ENCODE measurements at places on chromosomes 7 and 10.

GRCh38 chr7:89826121-89826520 lies 328.1 kb upstream of the STEAP1 start:
- no peak for DNase-seq

- DNase-seq: no peak
Observed at GRCh38 chr10:1119501-1119900, 63.3 kb downstream of the WDR37 start.

- DNase-seq: no peak
Observed at GRCh38 chr10:104582602-104582951, 58.5 kb upstream of the SORCS3 start.

DNA sequence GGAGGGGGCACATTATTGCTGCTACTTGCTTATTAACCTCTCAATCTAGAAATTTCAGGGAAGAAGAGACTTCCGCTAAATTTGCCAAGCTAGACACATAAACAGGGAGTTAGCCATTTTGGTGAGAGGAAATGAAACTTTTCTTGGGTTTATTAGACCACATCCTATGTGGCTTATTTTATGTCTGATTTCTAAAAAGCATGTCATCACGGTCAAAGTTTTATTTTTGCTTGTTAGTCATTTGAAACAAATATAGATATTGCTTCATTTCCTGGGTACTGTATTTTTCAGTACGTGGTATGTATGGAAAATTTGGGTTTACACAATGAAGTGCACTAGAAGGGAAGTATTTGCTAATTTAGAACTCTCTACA lies 144.1 kb downstream of the TCF7L2 start:
- no peak for DNase-seq

DNA sequence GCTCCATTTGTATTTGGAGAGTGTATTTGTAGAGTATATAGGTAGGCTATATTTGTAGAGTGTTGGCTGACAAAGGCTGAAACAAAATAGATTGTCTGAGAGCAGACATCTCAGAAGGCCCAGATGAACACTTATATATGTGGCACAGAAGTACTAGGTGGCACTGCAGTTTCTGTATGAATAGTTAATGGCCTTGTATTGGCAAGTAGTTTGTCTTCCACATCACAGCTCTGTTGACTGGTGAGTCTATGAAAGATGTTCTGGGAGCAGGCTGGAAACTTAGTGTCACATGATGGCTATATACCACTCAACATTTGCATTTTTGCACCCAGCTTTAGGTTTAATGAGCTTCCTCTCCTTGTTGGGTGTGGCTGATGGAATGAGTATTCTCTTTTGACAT lies 51.9 kb downstream of the CCNY start:
- no peak for DNase-seq

Data from NCI-H1048 (cell line).